Progenitor cell of endocrine pancreas (in vitro differentiated cells): ENCODE measurements at places on chromosomes 12 and 14.

- no peak overlapping the region for H3K27ac ChIP-seq
- H3K27me3 ChIP-seq: no peaks in the 10 kb centered on the region
- peaks cover 5% of the 10 kb centered on the region for H3K4me1 ChIP-seq
- H3K4me3 ChIP-seq: no peak overlapping the region
- H3K36me3 ChIP-seq: peaks cover 9% of the 10 kb centered on the region
Measured at GRCh38 chr14:70995671-70996070, 88.4 kb downstream of the PCNX1 start.

- H3K27ac ChIP-seq: no peak overlapping the region
- H3K4me3 ChIP-seq: no peak overlapping the region
- H3K4me1 ChIP-seq: no peaks in the 10 kb centered on the region
Measured at GRCh38 chr12:25034676-25035075, 85.8 kb upstream of the BCAT1 start.

- no peaks in the 10 kb centered on the region for H3K27me3 ChIP-seq
- H3K36me3 ChIP-seq: no peaks in the 10 kb centered on the region
- H3K4me1 ChIP-seq: no peaks in the 10 kb centered on the region
- no peak overlapping the region for H3K27ac ChIP-seq
- H3K4me3 ChIP-seq: no peak overlapping the region
Measured at GRCh38 chr12:96473394-96474093, 15.8 kb upstream of the CFAP54 start.

DNA sequence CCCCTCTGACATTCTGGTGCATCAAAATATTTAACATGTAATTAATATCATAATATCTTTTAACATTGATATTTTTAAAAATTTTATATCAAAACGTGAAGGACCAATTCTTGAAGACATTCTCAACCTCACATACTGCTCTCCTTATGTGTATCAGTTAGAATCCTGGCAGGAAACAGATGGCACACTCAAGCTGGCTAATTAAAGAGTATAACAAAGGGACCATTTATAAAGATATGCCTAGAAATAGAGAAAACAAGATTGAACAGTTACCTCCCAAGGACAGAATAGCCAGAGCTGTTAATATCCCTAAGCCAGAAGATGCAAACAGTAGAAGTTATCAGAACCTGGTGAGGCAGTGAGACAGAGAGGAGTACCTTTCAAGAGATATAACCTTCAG, 368.7 kb downstream of the NELL2 start:
- no peaks in the 10 kb centered on the region for H3K4me1 ChIP-seq
- H3K27me3 ChIP-seq: no peaks in the 10 kb centered on the region

DNA sequence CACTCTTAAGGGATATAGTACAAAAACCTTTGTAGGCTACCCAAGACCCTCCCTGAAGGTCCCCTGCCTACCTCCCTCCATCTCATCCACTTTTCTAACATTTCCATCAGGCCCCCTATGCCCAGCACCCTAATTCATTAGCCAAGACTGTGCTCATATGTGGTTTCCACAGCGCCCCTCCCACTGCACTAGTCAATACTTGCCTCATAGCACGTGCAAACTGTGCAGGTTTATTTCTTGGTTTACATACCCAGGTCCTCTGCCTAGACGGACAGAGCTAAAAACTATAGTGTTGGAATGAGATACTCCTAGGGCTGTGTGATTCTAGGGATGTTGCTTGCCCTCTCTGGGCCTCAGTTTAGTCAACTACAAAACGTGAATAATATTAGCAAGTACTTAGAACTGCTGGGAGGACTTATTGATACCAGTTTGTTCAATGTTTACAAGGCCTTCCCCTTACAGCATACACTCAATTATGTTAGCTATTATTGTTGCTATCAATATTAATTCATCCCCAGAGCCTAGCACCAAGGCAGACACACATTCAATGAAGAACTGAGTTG, 50.4 kb downstream of the NUAK1 start:
- H3K4me3 ChIP-seq: no peak overlapping the region
- no peak overlapping the region for H3K27ac ChIP-seq
- H3K36me3 ChIP-seq: peaks cover 4% of the 10 kb centered on the region
- no peak for DNase-seq

- no peaks in the 10 kb centered on the region for H3K36me3 ChIP-seq
- H3K27me3 ChIP-seq: peaks cover 6% of the 10 kb centered on the region
- peak overlapping the region; percentile 24 for H3K27ac ChIP-seq
- H3K4me1 ChIP-seq: peaks cover 20% of the 10 kb centered on the region
- H3K4me3 ChIP-seq: no peak overlapping the region
Measured at GRCh38 chr12:49933796-49934195, 16.7 kb upstream of the AQP2 start.

DNA sequence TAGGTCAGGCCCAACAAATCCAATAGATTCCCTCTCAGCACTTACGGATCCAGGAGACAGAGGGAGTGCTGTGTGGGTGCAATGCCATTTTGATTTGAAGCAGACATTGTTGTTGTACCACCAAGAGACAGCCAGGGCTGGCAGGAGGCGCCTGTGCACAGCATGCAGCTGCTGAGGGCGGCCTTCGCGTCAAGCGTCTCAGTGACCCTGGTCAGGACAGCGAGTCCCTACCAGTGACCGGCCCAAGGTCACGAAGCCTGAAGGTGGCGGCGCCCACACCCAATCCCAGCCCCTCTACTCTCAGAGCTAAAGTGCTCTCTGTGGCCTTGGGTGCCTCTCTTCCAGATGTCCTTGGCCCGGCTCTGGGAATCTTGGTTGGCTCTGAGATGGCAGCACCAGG, 40.5 kb downstream of the PRMT8 start:
- no peak overlapping the region for H3K4me3 ChIP-seq
- H3K36me3 ChIP-seq: no peaks in the 10 kb centered on the region
- peaks cover 21% of the 10 kb centered on the region for H3K27me3 ChIP-seq
- no peak for DNase-seq

DNA sequence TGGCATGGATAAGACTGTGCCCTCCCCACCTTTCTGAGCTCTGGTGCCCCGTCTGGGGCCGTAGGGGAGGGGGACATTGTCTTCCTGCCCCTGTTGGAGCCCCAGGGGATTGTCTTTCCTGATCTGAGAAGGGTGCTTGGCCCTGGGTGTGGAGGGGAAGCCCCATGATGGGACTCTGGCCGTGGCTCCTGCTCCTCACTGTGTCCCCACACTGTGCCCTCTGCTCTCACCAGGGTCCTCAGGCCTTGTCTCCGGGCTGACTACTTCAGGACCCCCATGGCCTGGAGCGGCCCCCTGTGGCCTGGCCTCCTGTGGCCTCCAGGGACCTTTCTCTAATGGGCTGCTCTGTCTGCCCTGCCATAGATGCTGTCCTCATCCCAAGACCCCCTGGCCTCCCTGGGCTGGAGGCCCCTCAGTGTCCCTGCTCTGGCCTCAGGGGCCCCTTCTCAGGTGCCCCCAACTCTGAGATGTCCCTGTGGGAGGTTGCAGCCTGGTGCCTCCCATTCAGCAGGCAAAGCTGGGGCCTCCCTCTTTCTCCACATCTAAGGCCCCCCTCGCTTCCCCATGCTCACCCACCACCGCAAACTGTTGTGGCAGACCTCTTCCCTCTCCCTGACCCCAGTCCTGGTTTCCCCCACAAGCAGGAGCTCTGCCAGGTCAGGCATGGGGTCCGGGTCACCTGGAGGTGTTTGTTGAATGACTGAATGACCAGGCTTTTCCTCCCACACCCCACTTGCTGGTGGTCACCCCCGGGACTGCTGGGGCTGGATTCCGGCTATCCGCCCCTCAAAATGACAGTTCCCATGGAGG, 4.0 kb downstream of the KIF26A start:
- no peak overlapping the region for H3K27ac ChIP-seq
- peaks cover 35% of the 10 kb centered on the region for H3K27me3 ChIP-seq
- H3K4me3 ChIP-seq: no peak overlapping the region
- no peak for DNase-seq
- no peaks in the 10 kb centered on the region for H3K4me1 ChIP-seq

- H3K36me3 ChIP-seq: no peaks in the 10 kb centered on the region
- DNase-seq: no peak
- H3K27ac ChIP-seq: no peak overlapping the region
- H3K4me1 ChIP-seq: peaks cover 3% of the 10 kb centered on the region
- H3K4me3 ChIP-seq: no peak overlapping the region
- H3K27me3 ChIP-seq: no peaks in the 10 kb centered on the region
Measured at GRCh38 chr14:48788771-48789170, 797.4 kb downstream of the RPS29 start.

- H3K27me3 ChIP-seq: peaks cover 3% of the 10 kb centered on the region
- H3K4me1 ChIP-seq: peaks cover 22% of the 10 kb centered on the region
- H3K4me3 ChIP-seq: no peak overlapping the region
- no peak for DNase-seq
- no peaks in the 10 kb centered on the region for H3K36me3 ChIP-seq
- H3K27ac ChIP-seq: no peak overlapping the region
Measured at GRCh38 chr14:31930493-31931240, 146.4 kb upstream of the ARHGAP5 start.

DNA sequence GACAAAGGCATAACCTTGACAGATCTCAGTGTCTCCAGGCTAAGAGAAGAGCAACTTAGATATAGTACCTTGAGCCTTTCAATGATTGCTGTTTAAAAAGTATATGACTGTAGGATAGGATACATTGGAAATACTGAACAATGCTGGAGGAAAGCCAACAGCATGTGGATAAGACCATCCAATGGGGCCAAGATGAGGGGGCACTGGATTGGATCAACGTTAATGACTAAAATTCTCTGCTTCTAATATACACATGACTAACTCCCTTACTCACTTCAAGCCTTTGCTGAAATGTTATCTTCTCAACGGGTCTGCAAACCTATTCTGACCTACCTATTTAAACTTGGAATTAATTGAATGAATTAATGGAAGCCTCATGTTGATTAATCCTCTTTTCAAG, 354.9 kb downstream of the RAD51B start:
- H3K36me3 ChIP-seq: peaks cover 1% of the 10 kb centered on the region
- DNase-seq: no peak
- H3K27me3 ChIP-seq: no peaks in the 10 kb centered on the region
- no peak overlapping the region for H3K4me3 ChIP-seq

DNA sequence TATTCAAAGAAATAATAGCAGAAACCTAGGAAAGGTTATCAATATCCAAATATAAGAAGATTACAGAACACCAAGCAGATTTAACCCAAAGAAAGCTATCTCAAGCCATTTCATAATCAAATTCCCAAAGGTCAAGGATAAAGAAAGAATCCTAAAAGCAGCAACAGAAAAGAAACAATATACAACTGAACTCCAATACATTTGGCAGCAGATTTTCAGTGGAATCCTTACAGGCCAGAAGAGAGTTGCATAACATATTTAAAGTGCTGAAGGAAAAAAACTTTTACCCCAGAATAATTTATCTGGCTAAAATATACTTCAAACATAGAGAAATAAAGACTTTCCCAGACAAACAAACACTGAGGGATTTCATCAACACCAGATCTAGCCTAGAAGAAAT, 54.3 kb downstream of the DENND5B start:
- H3K4me3 ChIP-seq: no peak overlapping the region
- DNase-seq: no peak
- peaks cover 4% of the 10 kb centered on the region for H3K4me1 ChIP-seq

DNA sequence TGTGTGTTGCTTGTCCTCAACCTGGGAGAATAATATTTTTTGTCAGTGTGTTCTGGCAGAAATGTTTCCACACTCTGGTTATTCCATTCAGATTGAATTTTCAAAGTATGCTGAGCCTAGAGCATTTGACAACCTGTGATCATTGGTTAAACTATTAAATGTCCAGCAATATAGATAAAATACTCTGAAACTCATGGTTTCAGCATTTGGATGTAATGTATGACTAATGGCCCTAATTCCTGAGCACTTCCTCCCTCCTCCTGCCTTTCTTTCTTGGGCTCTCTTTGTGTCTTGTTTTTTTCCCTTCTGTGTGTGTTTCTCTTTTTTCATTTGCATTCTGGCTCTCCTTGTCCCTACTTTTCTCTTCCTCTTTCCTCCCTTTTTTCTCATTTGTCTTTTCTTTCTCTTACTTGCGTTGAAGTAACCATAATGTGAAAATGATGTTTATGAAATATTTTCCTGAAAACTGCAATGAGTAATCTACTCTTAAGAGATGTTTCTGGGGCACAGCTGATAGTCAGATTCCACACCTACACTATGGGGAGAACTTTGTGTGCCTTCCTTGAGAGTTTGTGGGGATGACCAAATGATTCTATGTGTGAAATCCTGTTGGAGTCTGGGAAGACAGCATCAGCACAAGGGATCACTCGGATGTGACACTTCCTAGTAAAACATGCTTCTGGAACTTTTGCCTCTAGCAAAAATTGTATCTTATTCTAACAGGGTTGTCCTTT, 74.6 kb downstream of the FRMD6 start:
- H3K27ac ChIP-seq: no peak overlapping the region
- H3K36me3 ChIP-seq: peaks cover 36% of the 10 kb centered on the region
- no peak overlapping the region for H3K4me3 ChIP-seq
- no peak for DNase-seq
- peaks cover 5% of the 10 kb centered on the region for H3K4me1 ChIP-seq
- no peaks in the 10 kb centered on the region for H3K27me3 ChIP-seq

GRCh38 chr14:29752221-29752923, 175.3 kb downstream of the PRKD1 start:
- DNase-seq: no peak
- no peaks in the 10 kb centered on the region for H3K36me3 ChIP-seq
- H3K27ac ChIP-seq: no peak overlapping the region
- H3K4me3 ChIP-seq: no peak overlapping the region
- H3K4me1 ChIP-seq: peaks cover 55% of the 10 kb centered on the region
- H3K27me3 ChIP-seq: no peaks in the 10 kb centered on the region

DNA sequence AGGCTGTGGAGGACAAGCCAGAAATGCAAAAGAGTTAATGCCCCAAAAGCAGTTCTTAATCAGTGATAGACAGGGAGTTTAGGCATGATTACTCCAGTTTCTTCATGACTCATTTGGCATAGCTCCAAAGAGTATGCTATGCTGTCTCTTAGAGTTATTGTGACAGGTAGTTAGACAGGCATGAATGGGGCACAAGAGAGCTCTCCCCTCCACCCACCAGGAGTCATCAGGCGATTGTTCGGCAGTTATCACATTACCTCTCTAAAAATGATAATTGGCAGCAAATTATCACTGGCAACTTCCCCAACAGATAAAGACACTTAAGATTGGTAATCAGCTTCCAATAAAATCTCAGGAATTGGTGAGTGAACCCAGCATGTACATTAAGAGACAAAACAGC, 320.1 kb downstream of the DAD1 start:
- H3K4me1 ChIP-seq: peaks cover 9% of the 10 kb centered on the region
- peaks cover 10% of the 10 kb centered on the region for H3K27me3 ChIP-seq
- H3K36me3 ChIP-seq: no peaks in the 10 kb centered on the region
- no peak for DNase-seq
- H3K27ac ChIP-seq: peak overlapping the region; percentile 70

DNA sequence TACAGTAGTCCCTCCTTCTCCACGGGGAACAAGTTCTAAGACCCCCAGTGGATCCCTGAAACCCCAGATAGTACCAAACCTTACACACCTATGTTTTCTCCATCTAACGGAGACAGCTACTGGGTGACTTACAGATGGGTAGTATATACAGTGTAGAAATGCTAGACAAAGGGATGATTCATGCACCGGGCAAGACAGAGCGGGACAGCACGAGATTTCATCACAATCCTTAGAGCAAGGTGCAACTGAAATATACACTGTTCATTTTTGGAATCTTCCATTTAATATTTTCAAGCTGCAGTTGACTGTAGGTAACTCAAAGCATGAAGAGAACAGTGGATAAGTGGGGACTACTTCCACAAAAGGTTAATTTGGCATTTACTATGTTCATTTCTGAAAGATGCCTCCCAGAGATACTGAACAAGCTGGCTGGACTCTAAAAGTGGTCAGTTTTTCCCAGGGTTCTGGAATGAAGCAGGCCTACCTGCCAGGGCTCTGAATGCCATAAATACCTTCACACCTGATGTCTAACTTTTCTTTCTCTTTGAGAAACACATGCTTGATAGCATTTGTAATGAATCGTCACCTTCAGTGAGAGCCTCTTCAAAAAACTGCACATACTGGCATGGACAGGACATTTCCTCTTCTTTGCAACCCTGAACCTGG, 127.7 kb upstream of the FOXN3 start:
- H3K4me1 ChIP-seq: peaks cover 19% of the 10 kb centered on the region
- no peaks in the 10 kb centered on the region for H3K36me3 ChIP-seq
- no peak for DNase-seq
- H3K27me3 ChIP-seq: peaks cover 2% of the 10 kb centered on the region
- no peak overlapping the region for H3K4me3 ChIP-seq
- H3K27ac ChIP-seq: no peak overlapping the region
